NCI-H1930 (cell line): ENCODE measurements at places on chromosomes 6 and 20.

- no peak for DNase-seq
These were observed 95.9 kb upstream of the PRL start for GRCh38 chr6:22392711-22393110.

DNA sequence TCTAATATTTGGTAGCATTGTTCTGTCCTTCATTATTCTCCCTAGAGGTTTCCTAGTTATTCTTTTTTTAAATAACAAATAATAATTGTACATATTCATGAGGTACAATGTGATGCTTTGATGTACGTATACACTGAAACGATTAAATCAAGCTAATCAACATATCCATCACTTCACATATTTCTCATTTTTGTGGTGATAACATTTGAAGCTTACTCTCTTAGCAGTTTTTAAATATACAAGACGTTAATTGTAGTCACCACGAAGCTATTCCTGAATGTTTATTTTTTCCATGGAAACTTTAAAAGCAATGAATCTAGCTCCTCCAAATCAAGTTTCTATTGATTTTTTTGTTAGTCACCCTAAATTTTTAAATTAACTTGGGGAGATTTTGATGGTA lies 116.5 kb upstream of the PRND start:
- DNase-seq, result no peak

DNA sequence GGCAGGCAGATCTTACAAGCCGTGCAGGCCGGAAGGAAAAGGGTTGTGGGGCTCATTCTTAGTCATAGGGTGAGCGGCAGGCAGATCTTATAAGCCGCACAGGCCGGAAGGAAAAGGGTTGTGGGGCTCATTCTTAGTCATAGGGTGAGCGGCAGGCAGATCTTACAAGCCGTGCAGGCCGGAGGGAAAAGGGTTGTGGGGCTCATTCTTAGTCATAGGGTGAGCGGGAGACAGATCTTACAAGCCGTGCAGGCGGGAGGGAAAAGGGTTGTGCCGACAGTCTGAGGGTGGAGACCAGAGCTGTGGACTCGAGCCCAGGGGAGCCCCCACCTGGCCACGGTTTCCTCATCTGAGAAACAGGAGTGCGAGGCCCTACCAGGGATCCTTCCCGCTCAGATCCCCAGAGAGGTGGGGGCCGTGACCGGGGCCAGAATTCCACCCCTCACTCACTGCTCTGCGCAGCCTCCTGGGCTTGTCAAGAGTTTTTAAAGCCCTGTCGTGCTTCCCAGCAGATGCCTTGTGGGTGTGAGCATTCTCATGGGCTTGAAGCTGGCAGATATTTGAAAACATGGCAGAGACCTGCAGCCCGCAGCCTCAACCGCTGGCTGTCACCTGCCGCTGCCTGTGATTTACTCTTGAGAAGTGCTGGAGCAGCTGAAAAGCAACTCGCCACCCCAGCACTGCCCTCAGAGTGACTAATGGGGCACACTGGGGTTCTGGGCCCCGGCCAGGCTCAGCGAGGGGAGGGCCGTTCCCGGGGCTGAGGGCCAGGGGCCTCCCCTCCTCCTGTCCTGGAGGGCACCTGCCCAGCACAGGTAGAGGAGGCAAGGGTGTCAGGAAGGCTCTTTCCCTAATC lies 31.9 kb downstream of the NTSR1 start:
- DNase-seq, result no peak

GRCh38 chr20:32007787-32008616 lies 2.2 kb upstream of the CCM2L start:
- DNase-seq, result no peak

DNA sequence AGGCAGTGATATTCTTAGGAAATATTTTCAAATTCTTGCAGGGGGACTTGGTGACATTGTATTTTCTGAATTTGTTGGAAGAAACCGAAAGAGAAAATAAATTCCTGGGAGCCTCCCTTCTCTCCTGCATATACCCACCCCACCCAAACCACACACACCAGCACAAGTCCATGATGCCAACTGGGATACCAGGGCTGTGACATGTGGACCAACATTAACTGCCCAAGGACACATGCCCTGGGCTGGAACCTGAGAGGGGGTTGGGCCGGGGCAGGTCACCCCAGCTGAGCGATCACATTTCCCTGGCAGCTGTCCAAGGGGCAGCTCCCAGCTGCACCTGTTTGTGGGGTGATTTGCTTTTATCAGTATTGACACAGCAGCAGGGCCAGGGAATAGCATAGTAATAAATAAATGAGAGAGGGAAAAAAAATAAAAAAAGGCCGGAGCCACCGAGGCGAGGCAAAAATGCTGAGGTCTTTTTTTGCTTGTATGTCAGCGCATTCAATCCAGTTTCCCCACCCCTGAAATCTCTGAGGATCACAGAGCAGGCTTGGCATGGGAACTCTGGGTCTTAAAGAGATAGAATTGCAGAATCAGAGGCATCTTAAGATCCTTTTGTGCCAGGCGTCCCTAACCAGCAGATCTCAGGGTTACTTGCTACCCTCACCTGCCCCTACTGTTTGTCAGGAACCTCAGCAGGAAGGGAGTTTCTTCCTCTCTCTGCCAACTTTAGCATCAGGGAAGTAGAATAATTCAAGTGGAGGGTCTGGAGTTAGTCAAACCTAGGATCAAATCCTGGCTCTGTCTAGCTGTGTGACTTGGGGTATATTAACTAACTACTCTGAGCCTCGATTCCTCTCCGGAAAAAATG lies 66.5 kb upstream of the PIM1 start:
- peak; percentile 57 for DNase-seq
